ENCODE measurements at places on chromosomes 1 and 21.

GRCh38 chr1:201384406-201384782 is 6.9 kb upstream of the TNNT2 start:
- H3K4me1 ChIP-seq: no peaks in the 10 kb centered on the region
- no peak overlapping the region for H3K4me3 ChIP-seq
- peaks cover 32% of the 10 kb centered on the region for H3K27me3 ChIP-seq
- no peak overlapping the region for H3K27ac ChIP-seq

DNA sequence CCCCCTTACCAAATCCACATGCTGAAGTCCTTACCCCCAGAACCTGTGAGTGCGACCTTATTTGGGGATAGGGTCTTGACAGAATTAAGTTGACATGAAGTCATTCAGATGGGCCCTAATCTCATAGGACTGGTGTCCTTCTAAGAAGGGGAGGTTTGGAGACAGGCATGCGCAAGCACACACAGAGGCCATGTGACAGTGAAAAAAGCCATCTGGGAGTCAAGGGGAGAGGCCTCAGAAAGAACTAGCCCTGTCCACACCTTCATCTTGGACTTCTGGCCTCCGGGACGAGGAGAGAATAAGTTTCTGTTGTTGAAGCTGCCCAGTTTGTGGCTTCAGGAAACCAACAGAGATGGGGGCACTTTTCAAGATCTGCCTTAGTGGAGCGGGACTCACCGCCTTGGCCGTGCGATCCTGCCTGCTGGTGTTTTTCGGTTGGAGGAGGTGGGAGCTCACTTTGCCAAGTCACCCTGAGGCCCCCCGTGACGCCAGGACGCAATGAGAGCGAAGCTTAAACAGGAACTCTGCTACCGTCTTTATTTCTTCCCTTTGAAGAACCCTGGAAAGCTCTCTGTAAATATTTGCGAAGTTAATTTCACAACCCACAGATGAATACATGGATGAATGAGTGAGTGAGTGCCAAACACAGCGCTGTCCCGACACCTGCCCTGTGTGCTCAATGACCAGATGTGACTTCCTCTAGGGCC is 42.5 kb upstream of the C1orf174 start:
- peaks cover 85% of the 10 kb centered on the region for H3K27me3 ChIP-seq
- DNase-seq: no peak
- H3K36me3 ChIP-seq: no peaks in the 10 kb centered on the region
- no peak overlapping the region for H3K4me3 ChIP-seq

DNA sequence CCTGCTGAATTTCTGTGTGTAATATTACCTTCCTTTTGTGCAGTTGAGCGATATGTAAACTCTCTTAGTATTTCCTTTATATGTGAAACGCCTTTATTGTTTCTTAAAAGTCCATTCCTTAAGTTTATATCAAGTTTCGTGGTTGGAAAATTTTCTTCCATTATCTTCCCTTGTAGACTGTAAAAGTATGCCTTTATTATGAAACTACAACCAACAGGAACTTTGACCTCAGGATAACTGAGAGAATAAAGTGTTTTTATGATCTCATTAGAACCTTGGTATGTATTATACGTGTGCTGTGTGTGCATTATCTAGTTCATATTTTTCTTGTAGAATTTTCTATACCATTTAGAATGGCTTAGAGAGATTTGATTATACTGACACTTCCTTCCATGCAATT is 3.1 kb upstream of the CDC14A start:
- no peaks in the 10 kb centered on the region for H3K27me3 ChIP-seq
- peaks cover 3% of the 10 kb centered on the region for H3K36me3 ChIP-seq
- H3K4me1 ChIP-seq: peaks cover 38% of the 10 kb centered on the region
- no peak for DNase-seq
- no peak overlapping the region for H3K4me3 ChIP-seq

GRCh38 chr1:186903374-186904136 is 74.8 kb downstream of the PLA2G4A start:
- H3K36me3 ChIP-seq: no peaks in the 10 kb centered on the region
- H3K27ac ChIP-seq: no peak overlapping the region
- no peak for DNase-seq
- H3K4me1 ChIP-seq: no peaks in the 10 kb centered on the region

- H3K4me3 ChIP-seq: no peak overlapping the region
- H3K27me3 ChIP-seq: no peaks in the 10 kb centered on the region
- H3K4me1 ChIP-seq: peaks cover 19% of the 10 kb centered on the region
- H3K36me3 ChIP-seq: peaks cover 75% of the 10 kb centered on the region
Observed at GRCh38 chr21:43740497-43741156, 21.7 kb downstream of the PDXK start.

DNA sequence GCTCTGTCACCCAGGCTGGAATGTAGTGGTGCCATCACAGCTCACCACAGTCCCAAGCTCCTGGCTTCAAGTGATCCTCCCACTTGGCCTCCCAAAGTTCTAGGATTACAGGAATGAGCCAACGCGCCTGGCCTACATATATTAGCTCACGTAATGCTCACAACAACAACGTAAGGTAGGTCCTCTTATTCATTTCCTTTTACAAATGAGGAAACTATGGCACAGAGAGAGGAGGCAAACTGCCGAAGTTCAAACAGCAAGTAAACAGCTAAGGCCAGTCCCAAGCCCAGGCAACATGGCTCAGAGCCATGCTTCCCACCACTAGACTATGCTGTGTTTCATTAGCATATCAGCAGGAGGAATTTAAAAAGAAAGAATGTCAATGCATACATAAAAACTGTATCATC is 284.4 kb downstream of the VAV3 start:
- no peaks in the 10 kb centered on the region for H3K36me3 ChIP-seq
- no peak overlapping the region for H3K27ac ChIP-seq
- no peaks in the 10 kb centered on the region for H3K4me1 ChIP-seq
- no peak for DNase-seq

GRCh38 chr1:29876902-29877301 is 640.6 kb downstream of the PTPRU start:
- H3K36me3 ChIP-seq: no peaks in the 10 kb centered on the region
- H3K27ac ChIP-seq: no peak overlapping the region
- H3K4me1 ChIP-seq: no peaks in the 10 kb centered on the region
- peak; percentile 23 for DNase-seq
- no peak overlapping the region for H3K4me3 ChIP-seq

- DNase-seq: peak; percentile 87
- H3K4me3 ChIP-seq: no peak overlapping the region
- peaks cover 5% of the 10 kb centered on the region for H3K4me1 ChIP-seq
Observed at GRCh38 chr1:1290238-1290731, 10.0 kb downstream of the SCNN1D start.

DNA sequence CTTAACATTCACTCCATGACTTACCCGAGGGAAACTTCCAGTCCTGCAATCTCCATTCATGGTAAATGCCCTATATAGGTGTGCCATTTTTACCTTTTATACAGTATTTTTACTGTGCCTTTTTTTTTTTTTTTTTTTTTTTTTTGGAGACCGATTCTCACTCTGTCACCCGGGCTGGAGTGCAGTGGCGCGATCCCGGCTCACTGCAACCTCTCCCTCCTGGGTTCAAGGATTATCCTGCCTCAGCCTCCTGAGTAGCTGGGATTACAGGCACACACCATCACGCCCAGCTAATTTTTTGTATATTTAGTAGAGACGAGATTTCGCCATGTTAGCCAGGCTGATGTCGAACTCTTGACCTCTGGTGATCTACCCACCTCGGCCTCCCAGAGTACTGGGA is 124.4 kb upstream of the PLPPR4 start:
- H3K27ac ChIP-seq: no peak overlapping the region
- no peaks in the 10 kb centered on the region for H3K27me3 ChIP-seq
- H3K4me3 ChIP-seq: no peak overlapping the region
- H3K36me3 ChIP-seq: no peaks in the 10 kb centered on the region
- no peak for DNase-seq

DNA sequence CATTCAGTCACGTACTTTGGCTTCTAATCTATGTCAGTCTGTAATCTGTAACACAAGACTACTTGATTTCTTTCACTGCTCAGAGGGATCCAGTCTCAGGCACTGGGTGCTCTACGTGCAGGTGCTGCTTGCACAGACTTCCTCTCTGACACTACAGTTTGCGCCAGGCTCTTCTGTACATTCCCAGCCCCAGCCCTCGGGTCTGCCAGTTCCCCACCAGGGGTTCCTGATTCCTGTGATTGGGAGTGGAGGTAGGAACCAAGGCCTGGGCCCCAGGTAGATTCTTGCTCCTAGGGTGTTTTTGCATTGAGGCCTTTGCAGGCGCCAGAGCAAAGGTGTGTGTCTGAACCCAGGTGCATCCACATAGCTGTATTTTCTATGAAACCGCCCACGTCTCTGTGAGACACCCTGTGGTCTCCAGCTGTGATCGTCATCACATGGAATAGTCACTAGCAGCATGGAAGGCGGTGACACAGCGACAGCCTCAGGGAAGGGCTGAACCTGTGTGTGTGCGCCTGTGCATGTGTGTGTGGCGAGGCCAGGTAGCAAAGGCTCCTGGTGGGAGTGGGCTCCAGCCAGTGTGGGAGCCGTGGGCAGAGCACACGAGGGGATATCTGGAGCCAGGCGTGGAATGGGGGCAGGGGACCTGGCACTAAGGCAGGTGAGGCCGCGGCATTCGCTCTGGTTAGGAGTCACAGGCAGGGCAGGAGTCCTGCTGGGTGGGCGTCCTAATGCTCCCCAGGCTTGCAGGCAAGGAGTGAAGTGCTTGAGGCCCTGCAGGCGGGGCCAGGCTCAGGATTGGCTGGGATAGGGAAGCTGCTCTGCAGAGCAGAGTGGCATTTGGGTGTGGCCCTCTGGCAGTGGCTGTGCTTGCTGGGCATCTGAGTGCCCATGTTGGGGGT is 5.2 kb downstream of the GJC2 start:
- H3K27me3 ChIP-seq: no peaks in the 10 kb centered on the region
- H3K4me3 ChIP-seq: no peak overlapping the region
- no peak overlapping the region for H3K27ac ChIP-seq
- H3K36me3 ChIP-seq: no peaks in the 10 kb centered on the region

DNA sequence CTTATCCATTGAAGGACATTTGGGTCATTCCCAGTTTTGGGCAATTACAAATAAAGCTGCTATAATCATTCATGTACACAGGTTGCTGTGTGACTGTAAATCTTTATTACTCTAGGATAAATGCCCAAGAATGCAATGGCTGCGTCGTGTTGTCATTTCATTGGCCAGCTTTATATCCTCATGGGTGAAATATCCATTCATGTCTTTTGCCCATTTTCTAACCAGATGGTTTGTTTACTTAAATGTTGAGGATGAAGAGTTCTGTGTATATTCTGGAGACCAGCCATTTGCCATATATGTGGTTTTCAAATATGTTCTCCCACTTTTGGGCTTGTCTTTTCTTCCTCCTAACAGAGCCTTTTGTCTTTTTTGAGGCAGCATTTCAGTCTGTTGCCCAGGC is 25.3 kb downstream of the TRIM11 start:
- DNase-seq: no peak
- no peak overlapping the region for H3K4me3 ChIP-seq
- H3K36me3 ChIP-seq: peaks cover 5% of the 10 kb centered on the region
- no peaks in the 10 kb centered on the region for H3K27me3 ChIP-seq
- H3K27ac ChIP-seq: no peak overlapping the region

DNA sequence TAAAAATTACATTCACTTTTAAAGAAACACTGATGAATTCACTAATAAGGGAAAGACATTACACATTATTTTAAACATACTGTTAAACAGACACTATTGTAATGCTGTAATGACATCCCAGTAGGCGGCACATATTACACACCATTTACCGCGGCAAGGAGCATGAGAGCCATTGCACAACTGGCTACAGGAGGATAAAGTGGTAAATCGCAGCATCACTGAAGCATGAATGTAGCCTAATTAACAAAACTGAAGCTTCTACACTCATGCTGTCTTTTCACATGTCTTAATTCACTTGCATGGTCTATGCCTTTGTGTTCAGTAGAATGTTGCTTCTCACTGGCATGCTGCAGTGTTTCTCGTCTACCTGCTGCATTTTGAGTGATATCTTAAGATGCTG is 1046.0 kb downstream of the MRPL39 start:
- H3K36me3 ChIP-seq: no peaks in the 10 kb centered on the region
- H3K27me3 ChIP-seq: no peaks in the 10 kb centered on the region
- no peak for DNase-seq
- no peak overlapping the region for H3K27ac ChIP-seq

DNA sequence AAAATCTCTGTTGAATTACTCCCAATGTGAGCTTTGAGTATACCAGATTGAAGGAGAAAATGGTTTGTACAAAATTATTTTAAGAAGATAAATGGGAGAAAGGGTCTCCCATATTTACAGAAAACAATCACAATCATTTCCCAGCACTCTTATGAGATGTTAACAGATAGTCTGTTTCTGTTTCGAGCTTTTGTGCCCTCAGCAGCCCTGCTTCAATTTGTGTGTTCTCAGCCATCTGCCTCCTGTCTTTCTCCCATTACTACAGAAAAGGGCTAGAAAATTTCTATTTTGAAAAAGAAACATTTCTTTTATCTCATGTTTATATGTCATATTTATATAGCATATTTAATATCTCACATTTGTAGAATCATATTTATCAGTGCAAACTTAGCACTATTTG is 498.4 kb downstream of the TTLL7 start:
- H3K27ac ChIP-seq: no peak overlapping the region
- no peaks in the 10 kb centered on the region for H3K4me1 ChIP-seq
- no peaks in the 10 kb centered on the region for H3K27me3 ChIP-seq
- H3K36me3 ChIP-seq: no peaks in the 10 kb centered on the region
- no peak overlapping the region for H3K4me3 ChIP-seq

GRCh38 chr1:229561141-229561540 is 2.6 kb upstream of the ABCB10 start:
- no peak for DNase-seq
- no peaks in the 10 kb centered on the region for H3K27me3 ChIP-seq
- no peak overlapping the region for H3K27ac ChIP-seq
- no peak overlapping the region for H3K4me3 ChIP-seq
- 0 out of 3 replicates have a peak, but pooled peaks cover 3% of the 10 kb centered on the region for H3K36me3 ChIP-seq

- no peak overlapping the region for H3K4me3 ChIP-seq
- no peak for DNase-seq
- no peak overlapping the region for H3K27ac ChIP-seq
- no peaks in the 10 kb centered on the region for H3K4me1 ChIP-seq
Observed at GRCh38 chr1:33231166-33231565, 25.1 kb upstream of the ZNF362 start.

DNA sequence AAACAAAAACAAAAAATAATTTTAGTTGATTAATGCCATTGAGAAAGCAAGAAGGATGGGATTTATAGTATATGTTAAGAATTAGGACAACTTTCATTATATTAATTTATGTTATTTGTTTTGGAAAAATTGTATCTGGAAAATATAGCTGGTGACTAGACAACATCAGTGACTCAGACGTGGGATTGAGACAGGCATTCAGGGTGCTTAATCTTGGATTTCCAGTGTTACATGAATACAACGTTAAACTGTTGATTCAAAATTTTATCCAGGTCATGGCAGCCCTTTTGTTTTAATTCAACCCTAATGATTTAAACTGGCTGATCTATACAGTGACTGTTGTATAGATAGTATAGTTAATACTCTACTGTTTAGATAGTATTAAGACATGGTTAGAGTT is 827.1 kb upstream of the B3GALT2 start:
- no peak overlapping the region for H3K4me3 ChIP-seq
- H3K4me1 ChIP-seq: no peaks in the 10 kb centered on the region
- no peak for DNase-seq

GRCh38 chr21:14533499-14534428 is 12.4 kb downstream of the SAMSN1 start:
- H3K27ac ChIP-seq: peak overlapping the region; percentile 67
- H3K27me3 ChIP-seq: no peaks in the 10 kb centered on the region
- no peak overlapping the region for H3K4me3 ChIP-seq

- H3K27me3 ChIP-seq: no peaks in the 10 kb centered on the region
- H3K36me3 ChIP-seq: no peaks in the 10 kb centered on the region
Observed at GRCh38 chr1:236209185-236209584, 66.8 kb downstream of the GPR137B start.

Measured in K562 (cell line).